Activated CD8-positive, alpha-beta memory T cell treated with anti-CD3 and anti-CD28 coated beads, Interleukin-2, amount 50 U/mL, for 4 hours (primary cell): ENCODE measurements at places on chromosomes 6 and 20.

GRCh38 chr6:108163644-108164542 is 1.9 kb upstream of the NR2E1 start:
- no peak for DNase-seq

GRCh38 chr6:133392641-133393040 is 151.5 kb downstream of the EYA4 start:
- no peak for DNase-seq

DNA sequence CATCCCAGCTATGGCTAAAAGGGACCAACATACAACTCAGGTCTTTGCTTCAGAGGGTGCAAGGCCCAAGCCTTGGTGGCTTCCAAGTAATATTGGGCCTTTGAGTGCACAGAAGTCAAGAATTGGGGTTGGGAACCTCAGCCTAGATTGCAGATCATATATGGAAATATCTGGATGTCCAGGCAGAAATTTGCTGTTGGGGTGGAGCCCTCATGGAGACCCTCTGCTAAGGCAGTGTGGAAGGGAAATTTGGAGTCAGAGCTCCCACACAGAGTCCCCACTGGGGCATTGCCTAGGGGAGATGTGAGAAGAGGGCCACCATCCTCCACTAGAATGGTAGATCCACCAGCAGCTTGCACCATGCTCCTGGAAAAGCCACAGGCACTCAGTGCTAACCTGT is 123.5 kb downstream of the PRL start:
- DNase-seq, result no peak

- DNase-seq, result no peak
Observed at GRCh38 chr20:1830240-1830639, 65.0 kb upstream of the SIRPA start.

- no peak for DNase-seq
Observed at GRCh38 chr6:16999491-17000436, 102.1 kb upstream of the STMND1 start.

GRCh38 chr6:82958551-82958950 is 107.1 kb downstream of the UBE3D start:
- DNase-seq, result no peak

DNA sequence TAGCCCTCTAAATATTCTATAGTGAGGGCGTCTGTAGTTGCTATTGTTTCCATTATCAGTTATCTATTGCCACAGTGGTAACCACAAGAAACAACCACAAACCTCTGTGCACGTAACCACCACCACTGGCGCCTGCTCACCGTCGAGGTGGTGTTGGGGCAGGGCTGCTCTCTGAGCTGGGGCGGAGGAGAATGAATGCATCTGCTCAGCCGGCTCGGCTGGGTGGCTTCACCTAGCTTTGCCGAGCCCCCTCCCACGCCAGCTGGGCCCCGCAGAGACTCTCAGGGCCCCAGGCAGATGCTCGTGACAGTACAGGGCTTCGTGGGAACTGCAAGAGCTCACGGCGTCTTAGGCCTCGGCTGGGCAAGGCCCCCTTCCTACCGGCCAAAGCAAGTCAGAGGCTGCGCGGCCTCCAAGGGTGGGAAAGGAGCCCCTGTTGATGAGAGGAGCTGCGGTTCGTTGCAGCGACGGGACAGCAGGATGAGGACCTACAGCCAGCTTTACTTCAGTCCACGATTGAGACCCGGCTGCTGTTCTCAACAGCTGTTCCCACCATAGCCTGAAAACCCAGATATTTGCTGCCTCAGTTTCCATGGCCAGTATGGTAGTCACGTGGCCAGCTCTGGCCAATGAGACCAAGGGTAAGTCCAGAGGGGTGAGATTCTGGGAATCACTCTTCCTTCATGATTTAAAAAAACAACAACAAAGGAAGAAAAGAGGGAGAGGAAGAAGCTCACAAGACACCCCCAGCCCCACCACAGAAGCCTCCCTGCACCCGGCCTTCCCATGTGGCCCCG is 120.2 kb upstream of the AFDN start:
- peak; percentile 55 for DNase-seq

DNA sequence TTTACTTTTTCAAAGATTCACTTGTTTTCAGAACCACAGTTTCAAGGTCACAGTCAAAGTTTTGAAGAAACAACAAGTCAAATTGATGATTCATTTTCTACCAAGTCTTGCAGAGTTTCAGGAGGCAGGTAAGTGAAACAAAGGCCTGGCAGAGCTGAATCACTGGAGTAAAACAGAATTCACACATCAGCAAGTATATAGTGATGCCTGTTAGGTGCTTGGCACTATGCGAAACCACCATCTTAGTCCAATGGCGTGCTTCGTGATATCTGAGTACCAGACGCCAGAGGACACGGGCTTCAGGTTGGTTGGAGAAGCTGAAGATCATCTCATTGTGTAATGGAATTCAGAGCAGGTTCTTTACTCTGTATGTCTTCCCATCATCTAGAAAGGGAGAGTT is 75.9 kb downstream of the RTN4IP1 start:
- no peak for DNase-seq

DNA sequence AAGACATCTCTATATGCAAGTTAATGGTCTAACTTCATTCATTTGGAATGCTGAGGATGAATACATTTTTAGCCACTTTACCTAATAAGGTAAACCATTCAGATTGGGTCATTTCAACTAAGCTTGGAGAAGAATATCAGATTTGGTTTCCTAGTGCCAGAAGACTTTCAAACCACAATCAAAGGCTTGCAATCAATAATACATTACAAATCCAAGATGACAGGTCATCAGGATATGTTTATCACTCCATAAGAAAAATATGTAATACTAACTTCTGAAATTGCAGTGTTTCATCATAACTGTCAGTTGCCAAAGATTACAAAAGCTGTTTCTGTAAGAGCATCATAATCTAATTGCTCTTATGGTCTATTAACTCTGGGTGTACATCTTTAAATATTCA is 654.0 kb downstream of the COL12A1 start:
- no peak for DNase-seq

DNA sequence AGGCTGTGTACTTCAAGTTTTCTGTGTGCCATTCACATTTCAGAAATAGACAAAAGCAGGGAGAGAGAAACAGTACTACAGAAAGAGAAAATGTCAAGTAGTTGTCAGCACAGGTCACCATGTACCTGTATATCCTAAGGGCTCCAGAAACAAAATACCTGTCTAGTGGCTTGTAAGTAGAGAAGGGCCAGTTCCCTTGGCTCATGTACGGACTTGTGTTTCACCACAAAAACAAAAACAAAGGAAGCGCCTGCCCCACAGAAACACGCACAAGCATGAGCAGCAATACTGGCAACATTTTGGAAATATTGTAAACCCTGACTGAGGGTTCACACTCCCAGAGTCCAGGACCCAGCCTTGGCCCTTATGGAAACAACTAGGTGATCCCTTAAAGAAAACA is 44.3 kb downstream of the CNKSR3 start:
- DNase-seq, result no peak

DNA sequence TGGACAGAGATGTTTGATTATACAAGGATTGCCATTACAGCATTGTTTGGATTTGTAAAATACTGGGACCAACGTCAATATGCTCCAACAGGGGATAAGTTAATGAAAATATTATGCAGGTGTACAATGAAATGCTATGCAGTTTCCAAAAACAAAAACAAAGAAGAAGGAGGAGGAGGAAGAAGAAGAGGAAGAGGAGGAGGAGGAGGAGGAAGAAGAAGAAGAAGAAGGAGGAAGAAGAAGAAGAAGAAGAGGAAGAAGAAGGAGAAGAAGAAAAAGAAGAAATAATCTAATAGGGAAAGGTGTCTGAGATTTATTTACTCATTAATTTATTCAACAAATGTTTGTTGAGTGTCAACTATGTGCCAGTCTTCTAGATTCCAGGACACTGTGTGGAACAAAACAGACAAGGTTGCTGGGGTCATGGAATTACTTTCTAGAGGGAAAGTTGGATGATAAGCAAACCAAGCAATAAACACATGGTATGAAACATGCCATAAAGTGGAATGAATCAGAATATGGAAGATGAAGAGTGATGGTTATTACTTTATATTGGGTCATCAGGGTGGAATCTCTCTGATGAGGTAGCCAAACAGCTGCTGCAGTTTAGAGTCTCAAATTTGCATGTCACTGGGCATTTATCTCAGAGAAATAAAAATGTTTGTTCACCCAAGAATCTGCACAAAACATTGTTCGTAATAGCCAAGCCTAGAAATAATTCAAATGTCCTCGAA is 6.3 kb upstream of the TRIM27 start:
- no peak for DNase-seq

DNA sequence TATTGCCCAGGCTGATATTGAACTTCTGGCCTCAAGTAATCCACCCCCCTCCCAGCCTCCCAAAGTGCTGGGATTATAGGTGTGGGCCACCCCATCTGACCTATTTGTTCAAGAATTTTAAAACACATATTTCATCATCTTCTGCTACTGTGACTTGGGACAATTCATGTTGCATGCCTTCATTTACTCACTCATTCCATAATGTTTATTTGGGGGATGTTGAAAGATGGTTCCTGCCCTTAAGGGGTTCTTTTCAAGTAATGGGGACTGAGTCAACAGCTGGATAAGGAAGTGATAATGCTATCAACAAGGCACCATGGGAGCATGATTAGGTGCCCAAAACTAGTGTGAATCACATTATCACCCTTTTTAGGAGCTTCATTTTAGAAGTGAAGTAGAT is 62.0 kb downstream of the CRYBG1 start:
- no peak for DNase-seq

DNA sequence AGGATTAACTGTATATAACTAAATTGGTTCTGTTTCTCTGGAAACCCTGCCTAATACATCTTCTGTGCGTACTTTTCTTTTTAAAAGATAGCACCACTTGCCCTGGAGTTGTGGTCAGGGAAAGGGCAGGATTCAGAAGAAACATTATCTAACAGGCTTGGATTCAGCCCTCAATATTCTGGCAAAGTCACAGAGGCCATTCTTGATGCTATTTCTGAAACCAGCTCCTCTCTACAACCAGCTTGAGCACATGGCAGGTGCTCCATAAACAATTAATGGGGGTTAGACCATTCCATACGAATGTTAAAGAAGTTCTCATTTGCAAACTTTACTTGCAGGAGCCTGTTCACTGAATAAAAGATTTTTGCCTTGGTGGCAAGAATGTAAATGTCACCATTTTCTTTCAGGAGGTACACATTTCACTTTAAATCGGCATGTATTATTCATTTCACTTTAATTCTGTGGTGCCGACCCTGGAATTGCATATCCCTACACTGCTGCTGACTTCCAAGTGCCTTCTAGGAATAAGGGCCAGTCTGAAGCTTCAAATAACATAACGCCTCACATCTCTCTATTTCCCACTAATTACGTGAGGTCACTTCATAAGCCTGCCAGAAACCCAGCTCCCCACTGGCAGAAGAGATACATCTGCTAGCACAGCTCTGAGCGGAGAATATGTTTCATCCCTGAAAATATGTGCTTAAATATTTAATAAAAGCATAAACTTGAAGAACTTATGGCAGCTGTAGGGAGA is 248.7 kb downstream of the ADGRG6 start:
- DNase-seq, result no peak

- no peak for DNase-seq
Observed at GRCh38 chr6:161038229-161039031, 46.9 kb downstream of the MAP3K4 start.

- no peak for DNase-seq
Observed at GRCh38 chr6:46059608-46060007, 43.9 kb upstream of the CLIC5 start.

DNA sequence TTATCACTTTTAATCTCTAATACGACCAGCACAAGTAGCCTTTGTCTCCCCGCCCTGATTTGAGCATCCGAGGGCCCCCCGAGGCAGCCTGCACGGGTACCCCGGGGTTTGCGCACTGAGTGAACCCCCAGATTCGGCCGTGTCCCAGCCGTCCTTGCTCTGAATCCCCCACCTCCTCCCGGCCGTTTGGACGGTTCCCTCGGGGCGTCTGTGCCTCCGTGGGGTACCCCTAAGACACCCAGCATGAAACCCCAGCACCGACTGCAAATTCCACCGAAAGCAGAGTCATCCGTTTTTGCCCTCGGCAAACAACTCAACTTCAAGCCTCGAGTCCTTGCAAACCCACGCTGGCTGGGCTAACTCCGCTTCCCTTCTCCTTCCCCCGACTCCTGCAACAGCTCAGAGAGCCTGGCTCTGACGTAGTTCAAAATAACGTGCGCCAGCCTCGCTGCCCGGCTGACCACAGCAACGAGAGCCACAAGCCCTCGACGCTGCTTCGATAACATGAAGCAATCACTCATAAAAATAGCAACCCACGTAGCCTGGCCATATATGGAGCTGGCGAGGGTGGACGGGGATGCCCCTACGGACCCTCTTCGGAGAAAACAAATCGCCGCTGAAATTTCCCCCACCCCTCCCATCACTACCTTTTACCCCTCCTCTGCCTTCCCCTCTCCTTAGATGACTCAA is 764 bp upstream of the SNAP25 start:
- DNase-seq, result no peak

DNA sequence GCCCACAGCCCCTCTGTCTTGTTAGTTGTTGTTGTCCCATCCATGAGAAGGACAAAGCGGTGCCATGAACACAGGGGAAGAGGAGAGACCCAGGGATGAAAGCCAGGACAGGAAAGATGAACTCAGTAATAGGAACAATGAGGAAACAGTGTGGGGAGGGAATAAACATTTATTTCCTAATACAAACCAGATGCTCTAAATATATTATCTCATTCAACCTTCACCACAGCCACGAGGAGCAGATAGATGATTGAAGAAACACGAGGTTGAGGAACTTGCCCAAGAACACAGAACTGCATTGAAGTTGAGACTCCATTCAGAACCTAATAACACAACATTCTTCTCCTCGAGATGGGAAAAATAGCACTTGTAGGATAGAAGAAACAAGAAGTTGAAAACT is 53.0 kb upstream of the AIG1 start:
- DNase-seq, result no peak

- DNase-seq, result no peak
Observed at GRCh38 chr20:47330071-47330470, 26.4 kb downstream of the ZMYND8 start.

DNA sequence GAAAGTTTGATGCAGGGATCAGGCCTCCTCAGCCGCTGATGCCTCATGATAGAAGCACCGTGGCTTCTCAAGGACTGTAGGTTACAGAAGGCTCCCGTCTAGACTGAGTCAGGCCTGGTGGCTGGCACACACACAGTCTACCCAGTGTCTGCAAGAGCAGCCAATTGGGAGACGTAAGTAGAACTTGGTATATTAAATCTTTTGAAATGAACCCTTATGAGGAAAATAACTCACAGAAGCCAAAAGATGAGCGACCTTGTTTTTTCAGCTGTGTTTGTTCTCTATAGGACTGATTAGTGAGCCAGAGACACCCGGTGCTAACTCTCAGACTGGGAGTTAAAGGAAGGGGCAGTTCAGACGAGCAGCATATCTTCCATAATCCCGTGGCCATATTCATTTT is 5.9 kb upstream of the PDE10A start:
- no peak for DNase-seq
